ENCODE measurements at places on chromosomes 7 and 10.

DNA sequence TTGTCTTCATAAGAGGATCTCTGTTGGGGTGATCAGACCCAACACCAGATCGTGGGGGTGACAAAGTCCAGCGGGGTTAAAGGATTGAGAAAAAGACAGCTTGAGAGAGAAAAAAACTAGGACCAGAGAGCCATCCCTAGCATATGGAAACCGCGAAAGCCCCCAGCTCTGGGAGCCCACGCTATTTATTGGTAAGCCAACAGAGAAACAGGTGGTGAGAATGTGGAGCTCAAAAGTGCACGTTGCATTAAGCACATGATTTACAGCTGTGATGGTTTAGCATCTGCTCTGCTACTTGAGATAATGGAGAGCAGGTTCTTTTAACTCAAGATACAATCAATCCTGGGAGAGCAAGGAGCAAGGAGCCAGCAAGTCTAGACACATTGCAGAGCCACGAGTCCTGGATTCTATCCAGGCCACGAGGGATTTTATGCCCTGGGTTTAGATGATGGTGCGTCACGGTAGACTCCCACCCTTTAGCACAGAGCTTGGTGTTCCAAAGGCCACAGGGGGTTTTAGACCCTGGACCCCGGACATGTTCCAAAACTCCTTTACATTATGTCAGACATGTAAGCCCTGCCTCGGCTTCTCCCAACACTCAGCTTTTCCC, 755.2 kb upstream of the SORCS1 start:
- no peak for DNase-seq

DNA sequence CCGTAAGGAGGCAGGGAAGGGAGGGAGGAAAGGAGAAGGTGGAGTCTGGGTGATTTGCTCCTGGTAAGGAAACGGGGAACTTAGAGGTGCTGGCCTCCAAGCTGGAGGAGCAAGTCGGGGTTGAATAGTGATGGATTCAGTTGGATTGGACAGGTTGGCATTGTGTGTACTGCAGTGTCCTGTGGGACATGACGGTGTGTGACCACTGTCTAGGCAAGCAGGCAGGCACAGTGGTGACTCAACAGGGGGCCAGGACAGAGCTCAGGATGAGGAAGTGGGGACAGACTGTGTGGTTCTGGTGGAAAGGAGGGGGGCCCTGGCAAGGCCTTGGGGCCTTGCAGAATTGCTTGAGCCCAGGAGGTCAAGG, 48.8 kb downstream of the COL26A1 start:
- no peak for DNase-seq

DNA sequence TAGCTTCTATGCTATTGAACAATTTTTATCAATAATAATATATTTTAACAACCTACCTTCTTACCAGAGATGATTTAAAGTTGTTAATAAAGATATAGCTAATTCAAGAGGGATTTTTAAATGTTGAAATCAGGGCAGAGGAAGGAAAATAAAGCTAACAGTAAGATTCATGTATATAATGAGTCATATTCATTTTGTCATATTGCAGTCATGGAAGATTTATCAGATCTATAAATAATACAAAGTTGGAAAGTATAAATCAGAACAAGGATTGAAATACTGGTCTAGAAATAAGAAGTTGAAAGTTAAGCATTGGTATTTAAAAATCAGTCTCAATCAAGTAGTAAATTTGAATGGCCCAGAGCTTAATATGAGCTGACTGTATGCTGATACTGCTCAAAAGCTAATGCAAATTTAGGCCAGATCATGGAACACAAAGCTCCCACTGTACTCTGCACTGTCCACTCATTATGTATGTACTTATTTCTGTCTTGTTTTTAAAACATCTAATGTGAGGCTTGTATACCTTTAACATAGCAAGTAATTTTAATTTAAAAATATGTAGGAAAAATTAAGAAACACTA, 196.9 kb downstream of the ZEB1 start:
- no peak for DNase-seq

DNA sequence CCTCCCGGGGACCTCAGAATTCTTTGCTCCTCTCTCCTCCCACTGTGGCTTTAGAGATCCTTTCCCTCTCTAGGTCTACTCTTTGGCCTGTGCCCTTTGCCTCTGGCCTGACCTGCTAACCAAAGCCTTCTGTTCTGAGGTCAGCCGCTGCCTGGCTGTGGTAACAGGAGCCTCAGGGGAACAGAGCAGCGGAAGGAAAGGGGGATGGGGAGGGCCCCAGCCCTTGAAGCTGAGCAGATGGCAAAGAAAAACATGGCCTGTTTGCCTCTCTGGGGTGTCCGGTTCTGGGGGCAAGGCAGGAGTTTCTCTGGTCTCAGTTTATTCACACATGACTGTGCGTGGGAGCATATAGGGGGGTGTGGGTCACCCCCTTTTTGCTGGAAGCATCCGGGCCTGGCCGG, 28.2 kb downstream of the COL26A1 start:
- DNase-seq: no peak

DNA sequence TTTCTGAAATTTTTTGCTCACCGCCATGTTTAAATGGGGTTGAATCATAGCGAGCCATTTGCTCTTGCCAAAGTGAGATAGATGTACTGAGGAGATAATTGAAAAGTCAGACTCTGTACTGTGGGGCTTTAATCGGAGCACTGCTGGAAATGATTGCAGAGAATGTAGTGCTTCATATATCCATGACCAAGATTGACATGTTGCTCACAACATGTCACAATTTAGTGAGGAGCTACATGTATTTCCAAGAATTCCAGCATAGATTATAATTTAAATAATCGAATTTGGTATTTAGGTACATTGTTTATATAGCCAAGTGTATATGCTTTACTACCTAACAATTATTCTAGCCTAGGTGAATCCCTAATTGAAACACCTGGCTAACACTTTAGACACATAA, 66.5 kb downstream of the PODXL start:
- no peak for DNase-seq
